ENCODE measurements at places on chromosomes 4 and X.

- no peak for DNase-seq
Measured at GRCh38 chr4:168507178-168507815, 10.4 kb downstream of the PALLD start.

GRCh38 chrX:14028473-14028872 lies 1.2 kb downstream of the GEMIN8 start:
- DNase-seq: no peak

- DNase-seq: no peak
Measured at GRCh38 chr4:27759611-27760575, 899.3 kb downstream of the STIM2 start.

GRCh38 chr4:98501383-98501782 lies 157.0 kb downstream of the TSPAN5 start:
- no peak for DNase-seq

DNA sequence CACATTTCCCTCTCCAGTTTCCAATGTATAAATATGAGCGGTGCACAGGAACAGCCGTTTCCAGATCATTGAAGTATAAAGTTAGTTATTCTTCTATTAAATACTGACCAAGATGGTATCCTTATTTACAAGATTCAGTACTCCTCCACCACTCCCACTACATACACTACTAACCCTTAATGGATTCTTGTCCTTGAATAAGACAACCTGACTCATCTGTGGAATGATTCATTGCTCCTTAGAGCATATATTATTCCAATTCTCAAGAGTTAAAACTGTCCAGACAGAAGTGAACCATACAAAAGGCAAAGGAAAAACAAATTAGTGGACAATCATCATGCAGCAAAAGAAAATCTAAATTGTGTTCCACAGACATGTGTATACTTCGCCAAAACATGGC lies 373.3 kb downstream of the IDS start:
- DNase-seq: no peak

GRCh38 chr4:176413171-176413570 lies 93.4 kb downstream of the SPCS3 start:
- DNase-seq: no peak

GRCh38 chrX:119880552-119881437 lies 9.2 kb downstream of the NDUFA1 start:
- peak; percentile 34 for DNase-seq

Measured in activated CD4-positive, alpha-beta memory T cell treated with anti-CD3 and anti-CD28 coated beads for 36 hours (primary cell).